Foreskin keratinocyte (primary cell): ENCODE measurements at places on chromosomes 7 and 10. TPM values are rescaled to one million over a fixed set of nuclear protein-coding genes. Genes with fewer than 3 reads are reported as not detected.
A peak's percentile ranks its signal among the peaks of the same experiment; 100 is the strongest.

The CADPS2 gene
- total RNA-seq = 0.28 and 1.0 TPM in 2 replicates

The PHKG1 gene
- 0.35 and 0.41 TPM in 2 replicates for total RNA-seq

The MLXIPL gene
- total RNA-seq = 0.32 and 0.61 TPM in 2 replicates

The SMKR1 gene
- total RNA-seq = 0.48 and 0.56 TPM in 2 replicates

The ZNF775 gene
- total RNA-seq = 4.7 and 5.4 TPM in 2 replicates

The FAM24B gene
- 6.9 and 8.1 TPM in 2 replicates for total RNA-seq

The DNAH11 gene
- not detected in 2 replicates for total RNA-seq

- DNase-seq = peak; percentile 83
These were observed at the start of gene CCDC71L for GRCh38 chr7:106660862-106661720. Gene CCDC71L (minus strand): TSS chr7:106661158. CDS start chr7:106660896, 262 bp downstream.

GRCh38 chr7:42315631-42316030, 78.6 kb upstream of the GLI3 start:
- peak; percentile 13 for DNase-seq

DNA sequence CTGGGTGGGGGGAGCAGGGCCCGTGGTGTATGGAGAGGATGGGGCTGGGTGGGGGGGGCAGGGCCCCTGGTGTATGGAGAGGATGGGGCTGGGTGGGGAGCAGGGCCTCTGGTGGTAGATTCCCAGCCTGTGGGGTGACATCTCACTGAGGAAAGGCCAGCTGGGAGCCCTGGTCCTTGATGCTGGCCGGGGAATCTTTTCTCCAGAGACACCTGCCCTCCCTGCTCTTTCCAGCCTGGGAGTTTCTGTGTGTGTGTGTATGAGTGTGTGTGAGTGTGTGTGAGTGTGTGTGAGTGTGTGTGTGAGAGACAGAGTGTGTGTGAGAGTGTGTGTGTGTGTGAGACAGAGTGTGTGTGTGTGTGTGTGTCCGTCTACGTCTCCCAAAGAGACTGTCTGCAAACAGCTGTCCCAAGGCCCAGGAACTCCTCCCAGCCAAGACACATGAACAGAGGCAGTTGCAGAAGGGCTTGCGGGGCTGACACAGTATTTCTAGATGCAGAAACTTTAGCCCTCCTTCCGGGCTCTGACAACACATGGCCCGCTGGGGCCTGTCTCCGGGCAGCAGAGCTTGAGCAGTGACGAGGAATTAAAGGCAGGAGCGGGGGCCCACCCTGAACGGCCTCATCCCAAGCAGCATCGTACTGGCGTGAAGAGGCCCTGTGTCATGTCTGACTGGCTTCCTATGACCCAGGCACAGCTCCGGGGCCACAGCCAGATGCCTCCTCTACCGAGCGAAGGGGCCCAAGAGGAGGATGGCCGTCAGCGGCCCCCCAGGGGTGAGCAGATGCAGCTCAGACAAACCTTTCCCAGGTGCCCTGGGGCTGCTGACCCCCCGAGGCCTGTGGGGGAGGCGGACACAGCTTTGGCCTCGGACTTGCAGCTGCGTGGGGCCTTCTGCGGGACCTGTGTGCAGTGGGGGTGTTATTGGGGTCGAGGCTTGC, 24.3 kb downstream of the FAM20C start:
- no peak for DNase-seq

GRCh38 chr7:141709749-141710148, 1.6 kb downstream of the WEE2 start:
- no peak for DNase-seq

GRCh38 chr7:38685851-38686250, 54.7 kb upstream of the AMPH start:
- no peak for DNase-seq

DNA sequence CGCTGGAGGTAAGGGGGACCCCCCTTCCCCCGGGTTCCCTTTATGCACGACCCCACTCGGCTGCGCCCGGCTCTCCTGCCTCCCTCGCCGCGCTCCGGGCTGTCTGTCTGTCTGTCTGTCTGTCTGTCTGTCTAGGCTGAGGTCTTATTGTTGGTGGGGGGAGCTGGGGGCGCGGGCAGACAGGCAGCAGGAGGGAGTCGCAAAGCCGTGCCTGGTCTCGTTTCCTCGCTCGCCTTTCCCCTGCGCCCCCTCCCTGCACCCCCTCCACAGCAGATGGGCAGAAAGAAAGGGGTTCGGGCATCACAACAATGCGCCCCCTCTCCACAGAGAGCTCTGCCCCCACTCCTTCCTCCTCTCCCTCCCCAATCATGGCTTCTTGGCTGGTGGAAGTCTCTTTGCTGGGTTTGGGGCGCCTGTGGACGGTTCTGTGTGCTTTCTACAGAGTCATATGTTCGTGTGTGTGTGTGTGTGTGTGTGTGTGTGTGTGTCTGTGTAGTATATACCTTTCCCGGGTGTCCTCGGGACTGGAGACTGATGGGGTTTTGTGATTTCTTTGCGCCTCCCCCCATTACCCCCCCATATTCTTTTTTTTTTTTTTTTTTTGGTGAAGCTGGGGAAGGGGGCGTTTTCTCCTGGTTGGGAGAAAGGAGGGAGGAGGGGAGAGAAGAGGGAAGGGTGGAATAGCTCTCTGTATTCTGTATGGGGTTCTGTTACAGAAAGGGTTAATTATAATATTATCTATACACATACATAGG, 1.9 kb downstream of the AUTS2 start:
- DNase-seq = no peak
